Stimulated activated CD4-positive, alpha-beta T cell treated with anti-CD3 and anti-CD28 coated beads, Interleukin-15, amount 100 ng/mL, for 24 hours (primary cell): ENCODE measurements at places on chromosomes 1 and 21.

GRCh38 chr1:176058686-176059085, 148.4 kb downstream of the COP1 start:
- DNase-seq, result no peak

DNA sequence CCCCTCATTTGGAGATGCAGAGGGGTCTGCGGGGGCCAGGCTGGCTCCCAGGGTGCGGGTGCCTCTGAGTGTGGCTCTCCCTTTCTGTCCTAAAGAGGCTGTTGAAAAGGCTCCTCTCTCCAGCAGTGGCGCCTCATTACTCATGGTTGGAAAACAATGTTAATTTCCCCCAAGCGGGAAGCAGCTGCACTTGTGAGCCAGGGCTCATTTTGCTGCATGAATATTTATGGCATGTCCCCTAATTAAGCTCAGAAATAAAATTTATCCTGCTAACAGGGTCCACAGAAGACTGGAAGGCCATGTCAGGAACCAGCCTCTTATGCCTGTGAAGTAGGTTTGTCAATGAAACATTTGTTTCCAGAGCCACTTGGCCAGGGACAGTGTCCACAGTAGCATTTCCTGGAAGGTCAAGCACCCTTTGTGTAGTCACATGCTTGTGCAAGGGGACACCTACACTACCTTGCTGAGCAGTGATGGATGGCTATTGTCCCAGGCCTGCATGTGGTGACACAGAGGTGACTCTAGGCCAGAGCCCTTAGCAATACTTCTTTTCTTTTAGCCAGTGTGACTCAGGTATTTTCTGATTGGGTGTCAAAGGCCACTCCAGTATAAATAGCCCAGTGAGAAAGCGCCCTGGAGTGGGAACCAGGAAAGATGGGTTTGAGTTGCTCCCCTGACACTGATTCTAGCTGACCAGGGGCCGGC, 259.0 kb downstream of the FOXD2 start:
- DNase-seq, result no peak

GRCh38 chr1:33332881-33333280, 12.0 kb upstream of the A3GALT2 start:
- DNase-seq, result no peak

GRCh38 chr1:154760469-154760933, 109.6 kb downstream of the KCNN3 start:
- DNase-seq, result peak; percentile 89

- no peak for DNase-seq
Measured at GRCh38 chr1:21865943-21866706, 54.1 kb downstream of the LDLRAD2 start.

GRCh38 chr21:41611966-41612606, 104.1 kb upstream of the TMPRSS2 start:
- DNase-seq, result peak; percentile 15

- no peak for DNase-seq
Measured at GRCh38 chr1:64514197-64514765, 44.4 kb downstream of the CACHD1 start.

- DNase-seq, result peak; percentile 86
Measured at GRCh38 chr1:155086128-155086741, 7.6 kb downstream of the EFNA3 start.

GRCh38 chr1:66415866-66416265, 118.1 kb upstream of the SGIP1 start:
- DNase-seq, result no peak

DNA sequence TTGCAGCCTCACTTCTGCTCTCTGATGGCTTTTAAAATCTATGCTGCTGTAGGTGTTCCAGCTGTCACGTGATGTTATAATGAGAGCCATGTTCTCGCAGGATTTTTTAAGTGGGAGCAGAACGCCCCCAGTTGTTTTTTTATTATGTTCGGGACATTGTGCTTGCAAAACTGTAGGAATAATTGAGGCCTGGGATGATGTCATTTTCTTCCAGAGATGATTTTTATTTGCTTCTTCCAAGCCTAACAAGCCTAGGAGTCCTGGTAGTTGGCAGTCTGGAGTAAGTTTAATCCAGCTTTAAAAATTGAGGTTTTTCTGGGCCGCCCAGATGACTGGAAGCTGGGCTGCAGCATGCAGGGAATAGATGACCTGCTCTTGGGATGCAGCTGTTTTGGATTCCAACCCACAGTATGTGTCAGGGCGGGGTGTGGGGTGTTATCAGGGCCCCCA, 34.6 kb upstream of the CHIT1 start:
- no peak for DNase-seq

GRCh38 chr1:210246447-210246846, 13.9 kb downstream of the SERTAD4 start:
- DNase-seq, result no peak

DNA sequence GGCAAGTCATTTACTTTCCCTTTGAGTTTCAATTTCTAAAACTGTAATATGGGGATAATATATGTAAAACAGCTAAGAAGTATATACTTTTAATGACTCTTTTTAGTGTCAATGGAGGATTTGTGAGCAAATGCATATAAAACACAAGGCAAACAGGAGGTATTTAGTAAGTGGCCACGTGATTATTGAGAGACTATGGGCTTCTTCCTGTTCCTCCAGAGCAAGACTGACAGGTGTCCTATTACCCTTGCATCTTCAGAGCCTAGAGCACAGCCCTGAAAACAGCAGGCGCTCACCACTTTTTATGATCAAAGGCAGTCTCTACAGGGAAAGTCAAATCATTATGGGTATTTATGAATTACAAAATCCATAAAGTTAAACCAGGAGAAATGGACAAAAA, 941 bp upstream of the ROR1 start:
- no peak for DNase-seq

GRCh38 chr1:207867136-207868109, 43.5 kb downstream of the CD34 start:
- peak; percentile 41 for DNase-seq

- DNase-seq, result no peak
Measured at GRCh38 chr1:113855630-113856400, 15.7 kb downstream of the PTPN22 start.

- peak; percentile 33 for DNase-seq
Measured at GRCh38 chr1:16155537-16156410, at the start of gene EPHA2. Gene EPHA2, minus strand, starts transcription at chr1:16156069. Its CDS starts 137 bp downstream, at chr1:16155932.

GRCh38 chr1:175808573-175808972, 65.2 kb upstream of the TNR start:
- no peak for DNase-seq

DNA sequence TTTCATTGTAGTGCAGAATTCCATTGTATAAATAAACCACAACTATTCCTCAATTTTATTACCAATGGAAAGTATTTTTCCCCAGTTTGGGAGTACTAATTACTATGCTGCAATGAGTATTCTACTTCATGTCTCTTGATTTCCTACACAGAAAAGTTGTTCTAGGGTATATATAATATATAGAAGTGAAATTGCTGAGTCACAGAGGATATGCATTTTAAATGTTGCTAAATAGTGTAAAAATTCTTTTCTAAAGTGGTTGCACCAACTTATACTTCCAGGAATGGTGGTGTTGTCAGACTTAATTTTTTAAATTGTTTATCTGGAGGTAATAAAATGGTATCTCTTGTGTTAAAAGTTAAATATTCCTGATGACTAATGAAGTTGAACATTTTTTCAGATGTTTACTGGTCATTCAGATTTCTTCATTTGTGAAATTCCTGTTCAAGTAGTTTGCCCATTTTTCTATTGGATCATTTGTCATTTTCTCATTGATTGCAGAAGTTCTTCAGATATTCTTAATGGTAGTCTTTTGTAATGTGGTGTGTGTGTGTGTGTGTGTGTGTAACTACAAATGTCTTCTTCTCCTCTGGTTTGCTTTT, 19.1 kb upstream of the MYOG start:
- DNase-seq, result no peak

- DNase-seq, result peak; percentile 92
Measured at GRCh38 chr1:223726380-223727001, 14.2 kb downstream of the CAPN2 start.

GRCh38 chr1:104780470-104781078, 1030.9 kb downstream of the AMY1C start:
- no peak for DNase-seq

- no peak for DNase-seq
Measured at GRCh38 chr1:40711465-40712404, 20.2 kb downstream of the NFYC start.

- no peak for DNase-seq
Measured at GRCh38 chr21:34336245-34336644, 27.6 kb upstream of the KCNE2 start.

GRCh38 chr1:31568895-31569595, 7.3 kb upstream of the TINAGL1 start:
- no peak for DNase-seq

DNA sequence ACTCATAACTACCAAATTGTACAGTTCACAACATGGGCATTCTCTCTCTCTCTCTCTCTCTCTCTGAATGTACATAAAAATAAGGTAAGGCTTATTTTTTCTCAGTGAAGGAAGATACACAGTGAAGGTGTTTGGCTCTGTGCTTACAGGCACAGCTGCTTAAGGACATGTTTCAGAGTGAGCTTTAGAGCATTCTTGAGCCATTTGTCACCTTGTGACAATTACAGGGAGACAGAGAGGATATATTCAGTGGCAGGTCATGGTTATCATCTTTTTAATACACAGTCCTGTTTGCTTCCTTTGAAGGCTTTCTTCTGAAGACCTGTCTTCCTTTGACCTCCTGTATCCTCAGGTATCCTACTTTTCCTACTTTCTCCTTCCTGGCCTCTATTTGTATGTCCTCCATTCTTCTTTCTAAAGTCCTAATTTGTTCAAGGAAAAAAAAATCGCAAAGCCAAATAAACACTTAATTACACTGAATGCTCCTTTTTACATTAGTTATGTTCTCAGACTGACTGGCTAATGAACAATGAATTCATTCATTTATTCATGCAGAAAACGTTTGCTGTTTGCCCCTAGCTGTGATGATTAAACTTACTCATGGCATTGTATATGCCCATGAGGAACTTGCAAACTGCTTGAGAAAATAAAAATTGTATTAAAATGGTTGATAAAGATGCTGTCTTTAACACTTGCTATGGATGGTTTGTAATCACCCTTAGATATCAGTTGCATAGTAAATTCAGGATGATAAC, 33.4 kb downstream of the HSD17B7 start:
- DNase-seq, result no peak

DNA sequence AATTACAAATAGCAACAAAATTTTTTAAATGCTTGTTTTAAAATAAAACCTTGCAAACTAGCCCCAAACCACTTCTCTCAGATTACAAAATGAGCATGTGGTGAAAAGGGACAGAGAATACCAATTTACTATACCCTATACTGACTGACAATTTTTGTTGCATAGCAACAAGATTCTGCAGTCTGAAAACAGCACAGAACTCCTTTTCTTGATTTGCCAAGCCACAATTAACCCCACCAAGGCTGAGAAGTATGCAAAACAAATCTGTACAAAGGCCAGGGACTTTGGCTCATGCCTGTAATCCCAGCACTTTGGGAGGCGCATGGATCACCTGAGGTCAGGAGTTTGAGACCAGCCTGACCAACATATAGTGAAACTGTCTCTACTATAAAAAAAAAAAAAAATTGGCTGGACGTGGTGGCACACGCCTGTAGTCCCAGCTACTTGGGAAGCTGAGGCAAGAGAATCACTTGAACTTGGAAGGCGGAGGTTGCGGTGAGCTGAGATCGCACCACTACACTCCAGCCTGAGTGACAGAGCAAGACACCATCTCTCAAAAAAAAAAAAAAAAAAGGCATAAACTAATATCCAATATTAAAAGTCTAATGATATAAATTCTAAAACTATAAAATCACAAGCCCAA, 21.8 kb downstream of the ENAH start:
- DNase-seq, result no peak

DNA sequence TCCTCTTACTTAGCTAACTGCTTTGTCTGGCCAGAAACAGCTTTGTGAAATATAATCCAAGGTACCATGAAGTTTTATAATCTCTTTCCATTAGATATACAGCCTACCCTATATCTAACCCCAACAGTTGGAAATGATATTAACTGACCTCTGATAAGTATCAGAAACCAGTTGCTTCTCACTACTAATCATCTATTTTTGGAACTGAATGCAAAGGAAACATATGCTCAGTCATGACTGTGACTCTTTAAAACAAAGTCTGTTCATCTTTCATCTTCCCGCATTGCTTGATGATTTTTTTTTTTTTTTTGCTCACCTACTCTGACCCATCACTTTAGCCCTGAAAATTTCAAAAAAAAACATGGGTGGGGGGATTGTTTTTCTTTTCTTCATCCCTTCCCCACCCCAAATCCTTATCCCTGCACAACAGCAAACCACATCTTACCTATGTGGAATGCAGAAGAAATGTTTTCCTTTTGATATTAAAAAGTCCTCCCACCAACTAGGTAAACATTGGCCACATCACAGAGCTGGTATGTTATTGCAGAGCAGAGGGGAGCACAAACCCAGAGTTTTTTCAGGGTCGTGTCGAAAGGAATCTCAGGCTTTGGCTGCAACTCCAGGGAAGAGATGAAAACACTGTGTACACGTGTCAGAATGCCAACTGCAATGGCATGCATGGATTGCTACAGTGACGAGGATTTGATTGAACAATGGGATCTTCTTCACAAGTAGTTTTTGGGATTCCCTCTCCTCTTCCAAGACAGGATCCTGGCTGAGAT, 137.3 kb downstream of the SLC30A10 start:
- DNase-seq, result no peak

GRCh38 chr21:44518686-44519085, 21.3 kb downstream of the KRTAP10-1 start:
- DNase-seq, result no peak

DNA sequence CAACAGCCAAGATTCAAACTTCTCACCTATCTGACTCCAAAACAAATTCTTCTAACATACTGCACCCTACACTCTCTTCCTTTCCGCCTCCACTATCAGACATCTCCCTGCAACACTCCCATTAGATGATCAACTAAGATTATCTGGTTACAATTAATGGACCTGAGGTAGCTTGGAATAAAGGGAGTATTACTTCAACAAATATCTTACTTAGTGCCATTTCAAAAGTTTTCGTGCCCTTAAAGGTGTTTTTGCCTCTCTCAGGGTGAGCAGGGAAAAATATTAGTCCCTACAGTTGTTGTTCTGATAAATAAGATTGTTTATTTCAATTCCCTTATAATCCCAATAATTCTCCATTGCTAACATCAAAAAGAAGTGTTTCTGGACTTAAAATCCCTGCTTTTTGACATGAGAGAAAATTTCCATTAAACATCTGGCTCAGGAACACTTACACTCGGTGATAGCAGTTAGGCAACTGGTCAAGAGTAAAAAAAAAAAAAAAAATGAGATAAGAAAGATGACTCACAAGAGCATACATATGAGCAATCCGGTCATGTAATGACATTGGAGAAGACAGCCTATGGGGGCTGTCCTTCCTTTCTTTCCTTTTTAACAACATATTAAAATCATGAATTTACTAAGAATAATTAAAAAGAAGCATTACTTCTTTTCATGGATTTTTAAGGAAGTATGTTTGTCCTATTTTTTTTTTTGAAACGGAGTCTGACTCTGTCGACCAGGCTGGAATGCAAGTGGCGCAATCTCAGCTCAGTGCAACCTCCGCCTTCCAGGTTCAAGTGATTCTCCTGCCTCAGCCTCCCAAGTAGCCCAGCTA, 7.6 kb downstream of the RSBN1 start:
- DNase-seq, result no peak

DNA sequence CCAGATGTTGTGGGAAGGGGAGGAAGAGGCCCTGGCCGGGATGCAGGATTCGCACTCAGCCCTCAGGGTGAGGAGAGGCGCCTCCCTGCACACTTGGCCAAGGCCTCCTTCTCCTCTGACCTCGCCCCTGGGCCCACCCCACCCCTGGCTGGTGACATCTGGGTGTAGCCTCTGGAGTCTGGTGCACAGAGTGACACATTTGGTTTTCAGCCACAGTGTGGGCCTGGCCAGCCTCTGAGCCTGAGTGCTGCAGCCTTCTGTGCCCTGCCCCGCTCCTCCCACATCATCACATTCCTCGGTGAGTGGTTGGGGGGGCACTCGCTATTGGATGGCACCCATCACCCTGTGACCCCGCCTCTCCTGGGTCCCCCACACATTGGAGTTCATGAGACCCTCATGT, 45.8 kb downstream of the PRDM16 start:
- no peak for DNase-seq
